Stomach (tissue), 19 donors: ENCODE measurements at places on chromosomes 3 and 15. TPM values are rescaled to one million over a fixed set of nuclear protein-coding genes. Genes with fewer than 3 reads are reported as not detected.
A peak's percentile ranks its signal among the peaks of the same experiment; 100 is the strongest.

DNA sequence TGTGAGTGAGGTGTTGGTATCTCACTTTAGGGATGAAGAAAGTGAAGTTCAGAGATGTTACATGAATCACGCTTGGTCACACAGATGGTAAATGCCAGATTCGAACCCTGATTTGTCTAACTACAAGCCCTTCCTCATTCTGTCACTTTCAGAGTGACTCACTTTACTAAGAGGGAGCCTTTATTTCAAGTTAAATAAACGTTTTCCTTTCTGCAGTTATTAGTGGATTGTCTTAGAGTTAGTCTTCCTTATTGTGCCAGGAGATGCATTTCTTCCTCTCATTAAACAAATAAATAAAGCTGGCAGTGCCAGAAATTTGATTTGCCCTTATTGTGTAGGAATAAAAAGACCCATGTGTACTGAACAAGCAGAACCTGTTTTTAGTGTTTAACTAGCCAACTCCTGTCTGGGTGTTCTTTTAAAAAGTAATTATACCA, 162.5 kb downstream of the AKAP13 start:
- H3K27ac ChIP-seq, result peak overlapping the region; percentile 6
- H3K4me1 ChIP-seq, result peaks cover 34% of the 10 kb centered on the region
- no peaks in the 10 kb centered on the region for H3K27me3 ChIP-seq
- H3K4me3 ChIP-seq, result peak overlapping the region; percentile 27
- DNase-seq, result no peak

- no peak for DNase-seq
- H3K27me3 ChIP-seq, result no peaks in the 10 kb centered on the region
- H3K4me1 ChIP-seq, result peaks cover 11% of the 10 kb centered on the region
- no peak overlapping the region for H3K4me3 ChIP-seq
- H3K36me3 ChIP-seq, result no peaks in the 10 kb centered on the region
- H3K27ac ChIP-seq, result no peak overlapping the region
These were observed 5.3 kb downstream of the P2RY12 start for GRCh38 chr3:151379083-151379734.

- no peaks in the 10 kb centered on the region for H3K36me3 ChIP-seq
- DNase-seq, result no peak
- no peak overlapping the region for H3K27ac ChIP-seq
- no peak overlapping the region for H3K4me3 ChIP-seq
These were observed 24.7 kb upstream of the KIF23 start for GRCh38 chr15:69389426-69389825.

Gene ADCY5
- total RNA-seq, result 28.3 TPM

Gene ERICH6
- total RNA-seq, result not detected

Gene GOLGA8T
- not detected for total RNA-seq
